CD4-positive, alpha-beta T cell treated with Interleukin-15 for 4 hours (primary cell): ENCODE measurements at places on chromosomes 1 and 21.
A peak's percentile ranks its signal among the peaks of the same experiment; 100 is the strongest.

- no peak for DNase-seq
These were observed 2.3 kb downstream of the FCRLB start for GRCh38 chr1:161723459-161724141.

- no peak for DNase-seq
These were observed 133.7 kb downstream of the DMRTA2 start for GRCh38 chr1:50289495-50289894.

DNA sequence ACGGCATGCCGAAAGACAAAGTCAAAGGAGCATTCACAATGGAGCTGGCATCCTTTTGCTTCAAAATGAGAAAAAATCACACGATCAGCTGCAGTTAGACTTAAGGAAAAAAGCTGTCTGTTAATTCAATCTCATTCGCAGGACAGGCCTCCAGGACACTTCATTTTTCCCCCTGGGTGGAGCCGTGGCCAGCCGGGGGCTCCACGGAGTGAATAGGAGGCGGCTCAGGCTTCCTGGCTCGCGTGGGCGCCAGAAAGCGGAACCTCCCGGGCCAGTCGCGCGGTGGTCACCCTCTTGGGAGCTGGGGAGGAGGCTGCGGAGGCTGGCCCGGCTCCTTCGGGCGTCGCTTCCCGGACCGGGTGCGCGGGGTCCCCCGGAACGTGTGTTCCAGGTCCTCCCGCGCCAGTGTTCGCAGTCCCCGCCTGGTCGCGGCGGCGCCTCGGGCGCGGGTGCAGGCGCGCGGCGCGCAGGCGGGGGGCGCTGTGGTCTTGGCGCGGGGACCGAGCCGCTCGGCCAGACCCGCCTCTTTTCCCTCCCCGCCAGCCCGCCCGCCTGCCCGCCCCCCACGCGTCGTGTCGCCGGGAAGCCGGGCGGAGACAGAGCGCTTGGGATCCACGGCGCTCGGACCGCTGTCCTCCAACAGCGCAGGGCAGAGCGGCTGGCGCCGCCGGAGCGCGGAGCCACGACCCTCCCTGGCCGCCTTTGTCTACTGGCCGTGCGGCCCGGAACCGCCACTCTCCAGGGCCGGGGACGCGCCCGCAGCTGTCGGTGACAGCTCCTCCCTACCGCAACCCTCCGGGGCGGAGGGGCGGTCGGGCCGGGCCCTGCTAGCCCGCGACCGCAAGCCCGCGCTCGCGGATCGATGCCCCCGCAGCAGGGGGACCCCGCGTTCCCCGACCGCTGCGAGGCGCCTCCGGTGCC is at the start of gene RHOU:
RHOU (plus strand) TSS at position 599 of the 921 bp plus-strand sequence; CDS start at position 863, 264 bp downstream.
- peak; percentile 60 for DNase-seq

DNA sequence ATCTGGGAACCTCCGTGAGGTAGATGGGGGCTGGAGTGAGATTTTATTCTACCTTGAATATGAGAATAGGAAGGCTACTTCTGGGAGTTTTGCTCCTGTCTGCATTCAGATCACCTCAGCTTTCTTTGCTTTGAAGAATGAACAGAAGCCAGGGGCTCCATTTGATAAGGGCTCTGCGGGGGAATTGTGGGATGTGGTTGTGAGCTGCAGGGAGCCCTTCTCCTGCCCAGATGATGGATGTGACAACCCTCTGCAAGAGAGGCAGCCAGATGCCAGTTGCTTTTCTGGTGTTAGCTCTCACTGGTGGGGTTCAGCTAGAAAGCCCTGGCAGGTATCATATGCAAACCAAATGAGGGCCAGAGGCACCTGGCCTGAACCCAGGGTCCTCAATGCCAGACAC is 21.5 kb downstream of the IER5 start:
- no peak for DNase-seq

GRCh38 chr1:42145764-42146625 is 7.2 kb upstream of the GUCA2B start:
- no peak for DNase-seq
